ENCODE measurements at places on chromosomes 4 and X.

DNA sequence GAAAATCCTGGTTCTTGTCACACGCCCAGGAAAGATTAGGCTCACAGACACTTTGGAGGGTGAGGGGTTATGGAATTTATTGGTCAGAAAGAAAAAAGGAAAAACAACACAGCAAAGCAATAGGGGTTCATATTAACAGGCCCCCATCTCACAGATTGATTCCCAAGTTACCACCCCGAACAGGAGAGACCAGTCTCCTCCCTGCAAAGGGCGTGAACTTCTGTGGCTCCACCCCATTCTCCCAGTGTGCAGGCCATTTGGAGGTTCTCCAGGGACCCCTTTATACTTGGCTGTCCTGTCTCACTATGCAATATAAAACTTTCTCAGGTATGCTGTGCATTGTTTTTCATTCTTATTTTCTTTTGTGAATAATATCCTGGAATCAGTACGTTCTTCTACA lies 7.4 kb downstream of the FGF2 start:
- DNase-seq = no peak

DNA sequence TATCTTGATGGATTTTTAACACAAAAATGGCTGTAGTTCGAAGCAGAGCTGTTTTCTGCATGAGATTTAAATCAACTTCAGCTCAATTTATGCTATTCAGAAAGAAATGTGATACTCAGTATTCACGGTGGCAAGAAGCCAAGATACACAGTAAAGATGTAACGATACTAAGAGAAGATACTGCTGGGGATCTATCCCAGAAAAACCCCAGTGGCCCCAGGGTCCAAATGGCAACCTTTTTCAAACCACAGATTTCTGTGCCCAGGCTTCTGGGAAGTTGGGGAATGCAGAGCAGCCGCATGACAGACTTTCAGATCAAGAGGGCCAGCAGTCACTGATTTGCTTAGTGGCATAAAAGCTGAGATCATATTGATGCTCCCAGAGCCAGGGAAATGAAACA lies 353.9 kb downstream of the AFF2 start:
- DNase-seq = no peak

DNA sequence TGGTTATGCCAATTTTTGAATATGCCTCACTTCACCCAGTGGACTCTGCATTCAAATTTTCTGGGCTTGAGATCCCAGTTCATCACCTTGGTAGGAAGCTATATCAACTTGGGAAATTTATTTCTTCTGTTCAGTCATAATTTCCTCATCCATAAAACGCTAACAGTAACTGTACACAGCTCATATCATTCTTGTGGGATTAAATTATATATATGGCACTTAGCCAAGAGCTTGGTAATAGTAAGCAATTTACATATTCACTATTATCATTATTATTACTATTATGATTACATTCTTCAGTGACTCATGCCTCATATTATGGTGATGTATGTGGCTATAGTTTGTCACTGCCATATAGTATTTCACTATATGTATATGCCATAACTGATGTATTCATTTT lies 177.6 kb downstream of the CPE start:
- DNase-seq = no peak

GRCh38 chr4:6426571-6427438 lies 45.6 kb downstream of the PPP2R2C start:
- no peak for DNase-seq

GRCh38 chr4:58127680-58128079 lies 1017.5 kb upstream of the IGFBP7 start:
- no peak for DNase-seq

- DNase-seq = no peak
These were observed 106.8 kb downstream of the FAM9B start for GRCh38 chrX:8927066-8927635.

- DNase-seq = no peak
These were observed 57.4 kb downstream of the VEGFC start for GRCh38 chr4:176735300-176735699.

DNA sequence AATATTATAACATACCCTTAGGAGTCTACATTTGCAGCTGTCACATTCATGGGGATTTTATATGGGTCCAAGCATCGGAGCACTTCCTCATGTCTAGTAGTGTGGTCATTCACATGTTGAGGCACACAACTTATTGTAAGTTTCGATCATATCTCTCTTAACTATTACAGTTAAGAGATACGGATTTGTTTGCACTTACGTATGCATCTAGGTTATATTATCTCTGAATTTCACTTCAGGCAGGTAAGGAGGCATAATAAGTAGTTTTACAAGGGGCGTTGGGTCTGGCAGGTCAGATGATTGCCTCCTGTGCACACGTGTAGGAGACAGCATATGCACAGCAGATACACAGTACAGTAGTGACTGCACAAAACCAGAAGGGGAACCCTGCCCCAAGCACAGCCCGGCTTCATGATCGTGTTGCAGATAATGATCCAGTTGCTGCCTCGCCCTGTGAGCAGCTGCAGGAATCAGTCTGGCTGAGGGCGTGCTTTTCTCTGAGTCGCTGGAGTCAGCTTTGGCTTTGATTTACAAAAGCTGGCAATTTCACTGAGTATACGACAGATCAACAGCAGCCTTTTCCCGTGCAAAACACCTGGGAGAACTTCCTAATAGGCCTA lies 302.9 kb upstream of the GATB start:
- DNase-seq = peak; percentile 5

GRCh38 chr4:26859762-26860156 lies 882 bp upstream of the STIM2 start:
- DNase-seq = no peak

Data from stimulated activated CD8-positive, alpha-beta memory T cell treated with anti-CD3 and anti-CD28 coated beads, Interleukin-4, amount 100 ng/mL, for 1 hour (primary cell).